ENCODE measurements at places on chromosomes 3 and 15.
A peak's percentile ranks its signal among the peaks of the same experiment; 100 is the strongest.

- no peak for DNase-seq
These were observed 50.5 kb upstream of the MINAR1 start for GRCh38 chr15:79381593-79381992.

DNA sequence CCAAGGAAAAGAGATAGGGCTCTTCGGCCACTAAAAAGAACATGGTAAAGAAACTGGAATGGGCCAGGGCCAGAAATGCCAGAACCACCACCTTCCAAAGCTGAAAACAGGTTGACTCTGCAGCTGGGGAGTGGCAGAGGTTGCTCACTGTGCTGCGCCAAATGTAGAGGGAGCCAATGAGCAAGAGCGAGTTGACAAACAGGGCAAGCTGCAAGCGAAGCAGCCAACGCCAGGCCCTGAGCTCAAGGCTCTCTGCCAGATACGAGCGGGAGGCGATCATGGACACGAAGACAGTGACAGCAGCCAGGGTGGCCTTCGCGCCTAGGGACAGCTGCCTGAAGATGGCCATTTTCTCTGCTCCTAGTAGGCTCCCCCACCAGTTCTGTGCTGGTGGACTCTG, 3.1 kb downstream of the GLB1 start:
- DNase-seq, result no peak

DNA sequence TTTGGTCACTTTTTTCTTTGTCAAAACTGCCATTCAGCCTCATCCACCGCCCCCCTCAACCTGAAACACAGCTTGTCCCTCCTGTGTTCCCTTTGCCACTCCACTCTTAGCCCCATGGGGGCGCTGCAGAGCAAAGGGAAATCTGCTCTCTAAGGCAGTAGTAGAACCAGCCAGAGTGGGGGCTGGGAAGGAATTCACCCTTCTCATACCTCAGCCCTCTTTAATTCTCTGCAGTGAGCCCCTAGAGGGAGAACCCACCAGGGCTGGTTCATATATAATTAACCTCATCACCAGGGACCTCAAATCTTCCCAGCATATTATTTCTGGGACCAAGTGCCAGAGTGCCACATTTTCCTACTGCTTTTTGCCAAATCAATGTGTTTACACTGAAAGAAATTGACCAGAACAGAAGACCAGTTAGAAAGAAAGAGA, 2.8 kb upstream of the BCL6 start:
- DNase-seq, result peak; percentile 98

- DNase-seq, result peak; percentile 5
These were observed 562 bp downstream of the NEO1 start for GRCh38 chr15:73052653-73053397.

DNA sequence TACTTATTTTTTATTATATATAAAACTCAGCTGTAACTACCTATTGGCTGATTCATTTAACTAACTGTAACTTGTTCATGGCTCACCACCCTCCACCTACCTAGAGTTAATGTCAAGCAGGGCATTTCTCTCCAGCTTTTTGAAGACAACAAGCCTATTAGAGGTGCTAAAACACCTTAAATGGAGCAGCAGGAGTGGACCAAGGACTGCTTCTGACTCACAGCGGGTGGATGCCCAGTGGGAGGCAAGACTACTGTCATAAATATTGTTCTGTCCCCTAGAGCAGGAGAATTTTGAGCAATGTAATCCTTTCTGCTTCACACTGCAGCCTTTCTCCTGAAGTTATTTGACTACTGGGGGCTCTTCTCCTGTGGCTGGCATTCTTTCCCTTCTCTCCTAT, 146.9 kb downstream of the CLSTN2 start:
- DNase-seq, result no peak

DNA sequence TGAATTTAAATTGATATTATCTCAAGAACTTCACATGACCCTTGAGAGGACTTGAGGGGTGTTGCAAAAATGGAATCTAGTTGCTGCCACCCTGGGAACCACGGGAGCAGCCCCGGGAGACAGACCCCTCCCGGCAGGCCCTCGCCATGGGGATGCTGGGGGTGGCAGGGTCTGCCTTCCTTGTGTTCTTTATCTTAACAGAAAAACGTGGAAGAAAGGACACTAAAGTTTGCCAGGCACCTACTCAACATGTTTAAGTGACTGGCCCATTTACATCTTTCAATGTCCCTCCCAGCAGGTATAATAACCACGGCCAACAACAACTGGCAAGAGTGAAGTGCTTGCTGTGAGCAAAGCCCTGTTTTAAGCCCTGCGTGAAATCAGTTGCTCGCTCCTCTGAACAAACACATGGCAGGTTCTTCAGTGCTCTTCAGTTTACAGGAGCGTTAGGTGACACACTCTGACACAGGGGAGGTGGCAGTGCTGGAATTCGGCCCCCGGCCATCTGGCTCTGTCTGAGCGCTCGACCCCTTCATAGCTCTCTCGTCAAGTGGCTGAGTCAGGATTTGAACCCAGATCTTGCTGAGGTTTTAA, 112.5 kb downstream of the ASB7 start:
- DNase-seq, result no peak

GRCh38 chr3:177057768-177058167, 139.5 kb downstream of the TBL1XR1 start:
- no peak for DNase-seq

DNA sequence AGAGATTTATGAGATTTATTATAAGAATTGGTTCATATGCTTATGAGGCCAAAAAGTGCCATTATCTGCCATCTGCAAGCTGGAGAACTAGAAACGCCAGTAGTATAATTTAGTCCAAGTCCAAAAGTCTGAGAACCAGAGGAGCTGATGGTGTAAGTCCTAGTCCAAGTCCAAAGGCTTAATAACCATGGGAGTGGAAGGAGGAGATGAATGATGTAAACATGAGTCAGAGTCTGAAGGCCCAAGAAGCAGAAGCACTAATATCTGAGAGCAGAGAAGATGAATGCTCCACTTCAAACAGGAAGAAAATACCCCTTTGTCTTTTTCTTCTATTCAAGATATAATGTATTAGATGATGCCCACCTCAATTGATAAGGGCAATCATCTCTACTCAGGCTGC, 185.7 kb downstream of the CGGBP1 start:
- DNase-seq, result peak; percentile 39

- DNase-seq, result no peak
These were observed 6.5 kb upstream of the SYNM start for GRCh38 chr15:99098426-99098825.

GRCh38 chr3:14663396-14664135, 11.4 kb upstream of the C3orf20 start:
- no peak for DNase-seq

DNA sequence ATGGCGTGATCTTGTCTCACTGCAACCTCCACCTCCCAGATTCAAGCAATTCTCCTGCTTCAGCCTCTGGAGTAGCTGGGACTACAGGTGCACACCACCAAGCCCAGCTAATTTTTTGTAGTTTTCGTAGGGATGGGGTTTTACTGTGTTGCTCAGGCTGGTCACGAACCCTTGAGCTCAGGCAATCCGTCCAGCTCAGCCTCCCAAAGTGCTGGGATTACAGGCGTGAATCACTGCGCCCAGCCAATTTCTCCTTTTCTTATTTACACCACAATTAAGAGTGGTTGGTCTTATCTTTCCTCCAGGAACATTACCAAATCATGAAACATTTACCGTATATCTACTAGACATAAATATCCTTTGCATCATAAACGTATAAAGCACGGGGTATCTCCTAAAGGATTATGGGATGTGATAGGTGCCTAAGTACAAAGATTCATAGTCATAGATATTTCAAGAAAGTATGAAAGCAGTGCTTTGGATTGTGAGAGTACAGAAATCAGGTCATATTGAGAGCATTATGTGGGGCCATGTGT, 194.5 kb downstream of the RBMS3 start:
- DNase-seq, result no peak

DNA sequence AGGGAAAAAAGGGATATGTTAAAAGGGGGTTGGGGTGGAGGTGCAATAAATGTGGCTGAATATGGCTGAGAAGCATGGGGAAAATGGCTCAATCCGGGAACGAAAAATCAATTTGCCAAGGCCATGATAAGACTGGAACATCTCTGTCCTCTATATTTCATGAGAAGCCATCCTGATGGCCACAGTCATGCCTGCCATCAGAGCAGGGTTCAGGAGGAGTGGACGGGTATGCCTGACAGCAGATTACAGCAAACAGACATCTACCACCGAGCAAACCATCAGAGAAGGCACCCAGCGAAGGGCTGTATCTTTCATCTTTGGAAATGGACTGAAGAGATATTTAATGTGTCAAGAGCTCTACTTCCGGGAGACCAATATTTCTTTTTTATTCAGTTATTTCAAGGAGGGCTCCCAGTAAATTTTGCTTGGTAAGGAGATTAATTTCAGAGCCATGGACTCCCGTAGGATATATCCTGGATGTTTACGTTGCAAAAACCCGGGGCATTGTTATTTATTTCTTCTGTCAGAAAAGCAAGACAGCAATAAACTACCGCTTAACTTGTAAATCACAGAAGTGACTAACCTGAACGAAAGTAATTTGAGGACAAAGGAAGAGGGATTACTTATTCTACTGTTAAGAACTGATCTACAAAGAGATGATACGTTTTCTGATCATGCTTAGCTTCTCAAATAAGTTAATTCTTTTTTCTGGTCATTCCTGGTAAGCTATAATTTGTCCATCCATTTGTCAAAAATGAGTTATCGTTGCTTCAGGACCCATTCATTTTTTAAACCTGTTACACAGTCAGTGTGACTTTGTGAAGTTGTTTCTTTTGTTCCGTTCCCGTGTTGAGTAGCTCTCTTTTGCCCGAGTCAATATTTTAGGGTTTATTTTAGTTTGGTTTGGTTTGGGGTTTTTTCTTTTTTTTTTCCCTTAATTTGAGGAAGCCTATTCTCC, 80.6 kb upstream of the CHD2 start:
- no peak for DNase-seq

- DNase-seq, result no peak
These were observed 43.6 kb downstream of the EDEM1 start for GRCh38 chr3:5231074-5231473.

DNA sequence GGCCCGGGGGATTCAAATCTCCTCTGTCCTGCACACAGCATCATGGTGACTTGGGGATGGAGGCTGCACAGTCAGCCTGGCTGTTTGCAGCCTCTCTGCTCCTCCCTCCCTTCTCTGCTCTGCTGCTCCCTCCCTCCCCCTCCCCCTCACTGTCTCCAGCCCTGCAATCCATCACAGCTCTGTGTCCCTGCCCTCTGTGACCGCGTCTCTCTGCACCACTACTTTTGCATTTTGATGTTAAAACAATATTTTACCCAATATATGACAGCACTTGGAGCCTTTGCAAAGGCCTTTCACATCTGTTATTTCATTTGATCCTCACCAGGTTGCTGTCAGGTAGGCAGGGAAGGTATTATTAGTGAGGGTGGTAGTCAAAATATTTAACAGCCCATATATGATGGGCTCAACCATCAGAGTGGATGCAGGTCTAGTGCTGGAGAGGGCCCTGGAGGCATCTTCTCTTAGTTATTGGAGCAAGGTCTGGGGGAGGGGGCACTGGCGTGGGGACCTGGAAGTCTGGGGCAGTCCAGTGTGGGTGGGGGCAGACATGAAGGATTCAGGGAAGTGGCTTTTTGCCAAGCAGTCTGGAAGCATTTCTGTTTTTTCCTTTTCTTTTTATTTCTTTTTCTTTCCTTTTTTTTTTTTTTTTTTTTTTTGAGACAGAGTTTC, 16.3 kb upstream of the VPS8 start:
- DNase-seq, result no peak

GRCh38 chr15:93243573-93243972, 154.6 kb upstream of the RGMA start:
- no peak for DNase-seq

DNA sequence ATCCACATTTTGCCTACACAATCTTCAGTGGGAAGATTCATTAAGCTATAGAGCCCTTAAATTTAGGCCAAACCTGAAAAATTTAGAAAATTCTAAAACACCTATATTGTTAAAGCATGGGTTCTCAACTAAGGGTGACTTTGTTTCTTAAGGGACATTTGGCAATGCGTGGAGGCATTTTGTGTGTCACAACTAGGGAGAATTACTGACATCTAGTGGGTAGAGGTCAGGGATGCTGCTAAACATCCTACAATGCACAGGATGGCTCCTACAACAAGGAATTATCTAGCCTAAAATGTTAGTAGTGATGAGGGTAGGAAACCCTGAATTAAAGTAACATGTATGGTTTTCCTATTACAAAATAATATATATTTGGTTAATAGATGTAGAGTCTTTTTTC, 55.8 kb downstream of the TBC1D5 start:
- DNase-seq, result peak; percentile 29

DNA sequence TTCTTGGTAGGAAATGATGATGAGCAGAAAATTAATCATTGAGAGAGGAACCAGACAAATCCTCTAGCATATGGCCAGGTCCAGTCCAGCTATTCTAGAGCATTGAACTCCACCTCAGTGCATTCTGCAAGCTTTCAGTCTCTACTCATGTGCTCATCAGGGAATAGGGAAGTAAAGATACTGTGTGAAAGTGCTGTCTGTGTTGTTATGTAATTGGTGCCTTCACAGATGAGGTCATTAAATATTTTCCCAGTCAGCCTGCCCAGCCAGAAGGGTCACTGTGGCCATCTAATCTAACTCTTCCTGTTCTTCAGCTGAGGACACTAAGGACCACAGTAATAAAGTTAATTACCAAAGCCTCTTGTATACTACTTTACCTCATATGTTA, 28.2 kb downstream of the C3orf62 start:
- peak; percentile 85 for DNase-seq

GRCh38 chr3:14820156-14820555, 1.4 kb downstream of the FGD5 start:
- DNase-seq, result no peak

GRCh38 chr3:142356818-142357217, 91.0 kb downstream of the XRN1 start:
- DNase-seq, result no peak

GRCh38 chr3:170076715-170077238, 39.0 kb downstream of the GPR160 start:
- DNase-seq, result no peak

DNA sequence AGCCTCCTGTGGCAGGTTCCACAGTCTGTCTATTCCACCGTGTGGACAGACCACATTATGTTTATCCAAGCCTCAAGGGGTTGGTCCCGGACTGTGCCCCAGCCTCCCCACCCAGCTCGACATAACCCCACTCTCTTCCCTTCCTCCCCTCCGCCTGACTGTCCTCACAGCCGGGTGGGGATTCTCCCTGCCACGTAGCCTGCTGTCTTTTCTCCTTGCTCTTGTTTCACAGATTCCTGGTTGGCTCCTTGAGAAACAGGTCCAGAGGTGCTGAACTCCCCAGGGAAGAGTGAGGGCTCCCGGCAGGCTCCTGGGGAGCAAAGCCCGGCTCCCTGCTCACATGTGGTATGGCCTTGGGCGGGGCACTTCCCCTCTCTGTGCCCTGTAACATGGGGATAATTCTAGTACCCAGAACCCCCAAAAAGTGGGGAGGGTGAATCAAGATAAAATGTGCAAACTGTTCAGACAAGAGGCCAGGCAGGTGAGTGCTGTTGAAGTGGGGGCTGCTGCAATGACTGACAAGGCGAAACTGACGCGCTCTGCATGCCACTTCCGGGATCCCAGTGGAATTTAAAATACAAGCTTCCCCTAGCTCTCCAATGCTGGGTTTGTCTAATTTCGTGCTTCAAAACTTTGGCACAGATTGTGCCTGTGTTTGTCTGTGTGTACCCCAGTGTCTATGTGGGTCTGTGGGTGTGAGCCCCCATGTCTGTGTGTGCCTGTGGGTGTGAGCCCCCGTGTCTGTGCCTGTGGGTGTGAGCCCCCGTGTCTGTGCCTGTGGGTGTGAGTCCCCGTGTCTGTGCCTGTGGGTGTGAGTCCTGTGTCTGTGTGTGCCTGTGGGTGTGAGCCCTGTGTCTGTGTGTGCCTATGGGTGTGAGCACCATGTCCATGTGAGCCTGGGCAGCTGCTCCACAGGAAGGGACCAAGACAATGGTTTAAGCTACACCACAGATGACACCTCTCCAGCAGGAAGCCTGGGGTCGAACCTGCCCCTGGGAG, 160.6 kb upstream of the IQSEC1 start:
- DNase-seq, result no peak

- DNase-seq, result no peak
These were observed 550.5 kb upstream of the GBE1 start for GRCh38 chr3:82311901-82312300.
